ENCODE measurements at places on chromosomes 16 and 17. TPM values are rescaled to one million over a fixed set of nuclear protein-coding genes. Genes with fewer than 3 reads are reported as not detected.
A peak's percentile ranks its signal among the peaks of the same experiment; 100 is the strongest.

- H3K27me3 ChIP-seq, result no peaks in the 10 kb centered on the region
- peaks cover 2% of the 10 kb centered on the region for H3K36me3 ChIP-seq
- H3K27ac ChIP-seq, result no peak overlapping the region
- no peak for DNase-seq
Measured at GRCh38 chr16:75466760-75467159, 2.3 kb upstream of the TMEM170A start.

- H3K4me3 ChIP-seq, result no peak overlapping the region
- H3K27ac ChIP-seq, result no peak overlapping the region
- no peaks in the 10 kb centered on the region for H3K27me3 ChIP-seq
- H3K4me1 ChIP-seq, result no peaks in the 10 kb centered on the region
Measured at GRCh38 chr17:16935241-16935663, 36.7 kb downstream of the TNFRSF13B start.

- H3K36me3 ChIP-seq, result no peaks in the 10 kb centered on the region
- H3K27ac ChIP-seq, result no peak overlapping the region
- H3K27me3 ChIP-seq, result peaks cover 24% of the 10 kb centered on the region
- no peaks in the 10 kb centered on the region for H3K4me1 ChIP-seq
Measured at GRCh38 chr16:7304958-7305357, 27.7 kb upstream of the RBFOX1 start.

GRCh38 chr17:76830987-76831715 lies 37.1 kb upstream of the MGAT5B start:
- no peak overlapping the region for H3K4me3 ChIP-seq
- H3K4me1 ChIP-seq, result no peaks in the 10 kb centered on the region
- no peak overlapping the region for H3K27ac ChIP-seq

DNA sequence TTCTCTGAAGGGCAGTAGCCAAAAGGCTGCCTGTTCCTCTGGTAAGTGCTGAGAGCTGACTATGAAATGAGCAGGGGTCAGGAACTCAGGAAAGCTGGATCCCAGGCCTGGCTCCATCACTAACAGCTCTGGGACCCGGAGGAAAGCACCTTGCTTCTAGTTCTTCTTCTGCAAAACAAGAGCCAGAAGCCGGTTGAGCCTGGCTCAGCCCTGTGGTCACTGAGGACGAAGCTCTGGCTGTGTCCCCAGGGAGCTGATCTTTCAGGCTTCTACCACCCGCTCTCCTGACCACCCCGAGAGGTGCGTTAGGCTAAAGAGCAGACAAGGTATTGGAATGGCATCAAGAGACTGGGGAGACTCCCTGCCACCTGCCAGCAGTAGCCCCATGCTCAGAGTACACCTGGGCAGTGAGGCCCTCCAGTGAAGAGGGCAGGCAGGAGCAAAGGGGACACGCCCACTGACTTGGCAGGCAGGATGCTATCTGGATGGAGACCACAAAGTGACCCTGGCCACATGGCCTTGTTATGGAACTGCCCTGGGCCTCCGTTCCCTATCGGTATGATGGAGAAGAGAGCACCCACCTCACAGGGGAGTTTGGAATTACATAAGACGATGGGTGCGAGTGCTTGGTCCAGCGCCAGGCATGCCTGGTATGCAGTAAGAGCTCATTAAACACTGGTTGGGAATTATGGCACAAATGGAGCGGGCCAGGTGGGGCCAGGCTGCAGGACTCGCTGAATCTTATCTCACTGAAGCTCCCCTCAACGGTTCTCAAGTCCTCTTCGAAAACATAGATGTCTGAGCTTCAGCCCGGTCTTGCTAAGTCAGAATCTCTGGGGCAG lies 61.4 kb downstream of the COG7 start:
- H3K27ac ChIP-seq, result no peak overlapping the region
- no peaks in the 10 kb centered on the region for H3K4me1 ChIP-seq
- no peak for DNase-seq
- H3K36me3 ChIP-seq, result peaks cover 16% of the 10 kb centered on the region
- no peaks in the 10 kb centered on the region for H3K27me3 ChIP-seq

DNA sequence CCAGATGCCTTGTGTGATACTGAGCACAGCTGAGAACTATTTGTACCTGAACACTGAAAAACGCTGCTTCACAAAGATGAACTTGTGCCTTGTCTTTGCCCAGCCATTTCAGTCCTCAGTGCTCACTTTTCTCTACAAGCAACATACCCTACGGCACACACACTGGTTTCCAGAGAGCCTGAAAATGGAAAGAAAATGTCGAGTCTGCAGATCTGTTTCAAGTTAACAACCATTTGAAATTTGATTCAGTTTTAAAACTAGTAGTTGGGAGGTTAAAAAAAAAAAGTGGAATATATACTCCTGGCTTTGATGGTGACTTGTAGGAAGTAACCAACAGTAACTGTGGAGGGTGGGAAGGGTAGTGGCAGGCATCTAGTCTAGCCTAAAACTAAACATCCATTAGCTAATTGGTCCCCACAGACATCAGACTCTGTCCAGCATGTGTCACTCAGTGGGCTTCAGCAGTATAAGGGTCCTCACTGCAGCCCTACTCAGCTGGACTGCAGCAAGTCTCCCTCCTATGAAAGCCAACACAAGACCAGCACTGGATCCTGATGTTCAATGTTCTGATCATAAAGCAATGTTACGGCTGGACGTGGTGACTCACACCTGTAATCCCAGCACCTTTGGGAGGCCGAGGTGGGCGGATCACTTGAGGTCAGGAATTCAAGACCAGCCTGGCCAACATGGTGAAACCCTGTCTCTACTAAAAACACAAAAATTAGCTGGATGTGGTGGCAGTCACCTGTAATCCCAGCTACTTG lies 27.1 kb downstream of the ERN1 start:
- no peaks in the 10 kb centered on the region for H3K27me3 ChIP-seq
- H3K36me3 ChIP-seq, result peaks cover 7% of the 10 kb centered on the region
- no peak overlapping the region for H3K4me3 ChIP-seq
- peak overlapping the region; percentile 42 for H3K27ac ChIP-seq

GRCh38 chr16:22161999-22162655 lies at the start of gene SDR42E2:
SDR42E2 (plus strand) TSS chr16:22162506; CDS start chr16:22165583, 3,077 bp downstream.
- peaks cover 2% of the 10 kb centered on the region for H3K36me3 ChIP-seq
- peaks cover 10% of the 10 kb centered on the region for H3K27me3 ChIP-seq
- H3K4me1 ChIP-seq, result peaks cover 6% of the 10 kb centered on the region
- DNase-seq, result peak; percentile 67
- no peak within 1 kb of the TSS for H3K4me3 ChIP-seq

- no peaks in the 10 kb centered on the region for H3K27me3 ChIP-seq
- H3K27ac ChIP-seq, result peak overlapping the region; percentile 100
- peaks cover 34% of the 10 kb centered on the region for H3K36me3 ChIP-seq
- DNase-seq, result no peak
- H3K4me1 ChIP-seq, result peaks cover 16% of the 10 kb centered on the region
Measured at GRCh38 chr16:24538756-24539294, 541 bp upstream of the RBBP6 start.

- DNase-seq, result no peak
- no peaks in the 10 kb centered on the region for H3K27me3 ChIP-seq
- H3K4me1 ChIP-seq, result peaks cover 6% of the 10 kb centered on the region
- no peak overlapping the region for H3K4me3 ChIP-seq
- H3K27ac ChIP-seq, result no peak overlapping the region
- H3K36me3 ChIP-seq, result no peaks in the 10 kb centered on the region
Measured at GRCh38 chr17:44842748-44843147, 4.9 kb upstream of the HIGD1B start.

GRCh38 chr17:5361426-5361825 lies 58.0 kb downstream of the NUP88 start:
- no peak for DNase-seq
- H3K27ac ChIP-seq, result no peak overlapping the region
- H3K4me1 ChIP-seq, result no peaks in the 10 kb centered on the region
- H3K4me3 ChIP-seq, result no peak overlapping the region
- H3K36me3 ChIP-seq, result peaks cover 39% of the 10 kb centered on the region

DNA sequence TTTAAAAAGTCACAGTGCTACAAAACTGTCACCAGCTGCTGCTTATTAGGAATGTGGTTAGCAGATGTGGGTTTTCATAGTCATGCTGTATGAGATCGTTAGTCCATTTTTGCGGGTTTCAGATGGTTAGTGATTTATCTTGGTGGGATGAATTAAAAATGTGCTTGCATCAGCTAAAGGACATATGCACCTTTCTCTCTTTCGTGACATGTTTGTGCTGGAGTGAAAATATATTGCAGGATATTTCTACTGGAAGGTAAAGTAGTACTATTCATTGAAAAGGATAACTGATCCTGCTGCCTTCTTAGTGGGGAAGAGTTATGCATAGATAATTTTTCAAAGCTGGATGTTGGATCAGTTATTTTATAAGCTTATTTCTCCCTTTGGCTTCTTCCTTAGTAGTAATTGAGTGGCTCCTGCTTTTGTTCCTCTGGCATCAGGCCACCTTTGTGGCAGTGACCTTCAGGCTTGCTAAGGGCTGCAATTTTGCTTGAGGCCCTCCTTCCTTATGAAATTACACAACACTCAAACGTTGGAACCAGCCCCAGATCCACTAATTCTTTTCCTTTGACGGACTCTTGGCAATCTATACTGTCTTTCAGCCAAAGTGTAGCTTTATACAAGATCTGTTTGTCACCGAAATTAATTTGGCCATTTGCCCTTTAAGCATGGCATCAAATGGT lies 7.5 kb upstream of the SNTB2 start:
- no peaks in the 10 kb centered on the region for H3K27me3 ChIP-seq
- peaks cover 6% of the 10 kb centered on the region for H3K4me1 ChIP-seq
- H3K4me3 ChIP-seq, result no peak overlapping the region
- DNase-seq, result no peak

GRCh38 chr17:2336852-2337543 lies at the start of gene SGSM2:
SGSM2 (plus strand) TSS chr17:2337501; CDS start chr17:2337689, 188 bp downstream.
- H3K4me1 ChIP-seq, result peaks cover 16% of the 10 kb centered on the region
- no peaks in the 10 kb centered on the region for H3K27me3 ChIP-seq
- peaks cover 4% of the 10 kb centered on the region for H3K36me3 ChIP-seq
- peak within 1 kb of the TSS; percentile 68 for H3K4me3 ChIP-seq
- H3K27ac ChIP-seq, result peak within 1 kb of the TSS; percentile 99
- peak; percentile 76 for DNase-seq

DNA sequence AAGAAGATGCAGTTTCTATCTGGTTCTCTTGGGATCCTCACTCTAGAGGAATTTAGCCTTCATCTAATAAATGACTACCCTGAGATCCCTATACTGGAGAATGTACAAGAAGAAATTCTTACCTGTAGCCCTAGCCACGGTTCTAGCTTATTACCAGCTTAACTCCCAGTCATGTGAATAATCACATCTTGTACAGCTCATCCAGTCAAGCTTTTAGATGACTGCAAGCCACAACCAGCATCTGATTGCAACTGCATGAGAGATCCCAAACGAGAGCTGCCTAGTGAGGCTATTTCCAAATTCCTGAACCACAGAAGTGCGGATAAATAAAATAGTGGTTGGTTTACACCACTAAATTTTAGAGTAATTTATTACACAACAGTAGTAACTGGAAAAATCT lies 196.0 kb upstream of the CPHXL start:
- DNase-seq, result no peak
- H3K27me3 ChIP-seq, result peaks cover 2% of the 10 kb centered on the region
- H3K4me1 ChIP-seq, result no peaks in the 10 kb centered on the region
- no peak overlapping the region for H3K27ac ChIP-seq

- H3K27ac ChIP-seq, result peak overlapping the region; percentile 90
- no peaks in the 10 kb centered on the region for H3K27me3 ChIP-seq
- H3K36me3 ChIP-seq, result peaks cover 19% of the 10 kb centered on the region
- peak overlapping the region; percentile 82 for H3K4me3 ChIP-seq
- peak; percentile 71 for DNase-seq
- peaks cover 54% of the 10 kb centered on the region for H3K4me1 ChIP-seq
Measured at GRCh38 chr17:4710693-4711634, 532 bp downstream of the ARRB2 start.

- H3K36me3 ChIP-seq, result no peaks in the 10 kb centered on the region
- H3K27me3 ChIP-seq, result peaks cover 4% of the 10 kb centered on the region
- DNase-seq, result no peak
Measured at GRCh38 chr17:28487881-28488532, 14.6 kb downstream of the SLC13A2 start.

GRCh38 chr16:58022601-58023371 lies 2.8 kb upstream of the MMP15 start:
- no peak overlapping the region for H3K4me3 ChIP-seq
- H3K4me1 ChIP-seq, result peaks cover 13% of the 10 kb centered on the region
- DNase-seq, result no peak
- peaks cover 3% of the 10 kb centered on the region for H3K36me3 ChIP-seq
- H3K27ac ChIP-seq, result no peak overlapping the region

GRCh38 chr16:56102906-56103305 lies 88.4 kb upstream of the GNAO1 start:
- H3K4me3 ChIP-seq, result no peak overlapping the region
- H3K27ac ChIP-seq, result no peak overlapping the region

DNA sequence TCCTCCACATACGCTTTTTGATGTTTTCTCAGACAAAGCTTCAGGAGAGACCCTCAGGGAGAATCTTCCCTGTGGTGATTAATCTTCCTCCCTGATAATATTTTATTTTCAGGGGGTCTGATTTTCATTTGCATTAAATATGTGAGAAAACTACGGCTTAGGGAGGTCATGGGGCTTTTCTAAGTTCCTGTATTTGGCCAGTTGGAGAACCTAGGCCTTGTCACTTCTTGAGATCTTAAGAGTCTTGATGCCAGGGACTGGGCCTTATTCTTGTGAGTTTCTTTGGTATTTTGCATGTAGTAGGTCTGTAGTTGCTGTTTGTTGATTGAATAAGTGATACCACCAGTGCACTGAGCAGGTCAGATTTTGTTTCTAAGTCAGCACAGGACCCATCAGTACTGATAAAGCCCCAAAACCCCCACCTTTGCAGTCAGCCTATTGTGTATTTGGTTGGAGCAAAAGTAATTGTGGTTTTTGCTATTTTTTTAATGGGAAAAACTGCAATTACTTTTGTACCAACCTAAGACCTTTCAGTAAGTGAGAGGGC lies 130.1 kb downstream of the PRKCA start:
- no peaks in the 10 kb centered on the region for H3K36me3 ChIP-seq
- peaks cover 44% of the 10 kb centered on the region for H3K4me1 ChIP-seq
- H3K4me3 ChIP-seq, result no peak overlapping the region
- DNase-seq, result no peak
- no peak overlapping the region for H3K27ac ChIP-seq
- H3K27me3 ChIP-seq, result no peaks in the 10 kb centered on the region

GOSR2 gene
- 38.9 TPM for total RNA-seq

KRT12 gene
- total RNA-seq, result not detected

MBTPS1 gene
- 32.2 TPM for total RNA-seq

PTGES3L gene
- total RNA-seq, result 0.90 TPM

ZNF668 gene
- total RNA-seq, result 9.2 TPM

ZNF276 gene
- 21.3 TPM for total RNA-seq

PRSS22 gene
- not detected for total RNA-seq

SECTM1 gene
- 9.0 TPM for total RNA-seq

BCAR1 gene
- total RNA-seq, result 1.7 TPM

C1QTNF8 gene
- total RNA-seq, result not detected

HSD17B1 gene
- 0.35 TPM for total RNA-seq

EVPLL gene
- total RNA-seq, result 0.37 TPM
